ENCODE measurements at places on chromosomes 5 and 9.

- DNase-seq, result peak; percentile 2
These were observed 720 bp downstream of the NADK2 start for GRCh38 chr5:36240779-36241630.

GRCh38 chr5:112436144-112436543, 17.1 kb upstream of the EPB41L4A start:
- DNase-seq, result no peak

DNA sequence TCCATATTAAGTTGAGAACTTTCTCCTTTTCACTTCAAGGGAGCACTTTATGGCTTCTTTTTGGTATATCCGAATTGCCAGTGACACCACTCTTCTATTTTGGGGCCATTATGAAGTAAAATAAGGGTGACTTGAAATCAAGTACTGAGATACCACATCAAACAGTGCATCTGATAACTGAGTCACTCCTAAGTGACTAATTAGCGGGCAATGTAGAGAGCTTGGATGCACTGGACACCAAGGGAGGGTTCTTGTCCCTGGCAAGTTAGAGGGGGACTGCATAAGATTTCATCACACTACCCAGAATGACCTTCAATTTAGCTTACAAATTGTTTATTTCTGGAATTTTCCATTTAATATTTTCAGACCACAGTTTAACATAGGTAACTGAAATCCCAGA, 813.9 kb upstream of the CDH10 start:
- DNase-seq, result no peak

DNA sequence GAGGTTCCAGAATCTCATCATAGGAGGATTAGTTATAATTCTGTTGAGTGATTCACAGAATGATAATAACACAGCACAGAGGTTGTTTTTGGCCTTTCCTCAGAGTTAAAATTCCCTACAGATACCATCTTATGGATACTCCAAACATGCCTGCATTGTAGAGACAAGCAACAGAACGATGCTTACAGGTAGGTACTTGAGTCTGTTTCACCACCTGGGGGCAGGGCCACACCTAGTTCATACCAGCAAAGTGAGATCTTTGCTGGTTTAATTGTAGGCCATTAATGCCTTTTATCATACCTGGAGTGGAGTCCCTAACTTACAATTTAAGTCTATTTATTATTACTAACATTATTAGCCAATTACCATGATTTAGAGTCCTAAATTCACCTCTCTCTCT, 416.5 kb upstream of the TLE4 start:
- no peak for DNase-seq

- DNase-seq, result no peak
These were observed 7.2 kb upstream of the LIFR start for GRCh38 chr5:38563624-38564023.

GRCh38 chr9:79057576-79057975, 514.2 kb upstream of the TLE4 start:
- DNase-seq, result no peak

DNA sequence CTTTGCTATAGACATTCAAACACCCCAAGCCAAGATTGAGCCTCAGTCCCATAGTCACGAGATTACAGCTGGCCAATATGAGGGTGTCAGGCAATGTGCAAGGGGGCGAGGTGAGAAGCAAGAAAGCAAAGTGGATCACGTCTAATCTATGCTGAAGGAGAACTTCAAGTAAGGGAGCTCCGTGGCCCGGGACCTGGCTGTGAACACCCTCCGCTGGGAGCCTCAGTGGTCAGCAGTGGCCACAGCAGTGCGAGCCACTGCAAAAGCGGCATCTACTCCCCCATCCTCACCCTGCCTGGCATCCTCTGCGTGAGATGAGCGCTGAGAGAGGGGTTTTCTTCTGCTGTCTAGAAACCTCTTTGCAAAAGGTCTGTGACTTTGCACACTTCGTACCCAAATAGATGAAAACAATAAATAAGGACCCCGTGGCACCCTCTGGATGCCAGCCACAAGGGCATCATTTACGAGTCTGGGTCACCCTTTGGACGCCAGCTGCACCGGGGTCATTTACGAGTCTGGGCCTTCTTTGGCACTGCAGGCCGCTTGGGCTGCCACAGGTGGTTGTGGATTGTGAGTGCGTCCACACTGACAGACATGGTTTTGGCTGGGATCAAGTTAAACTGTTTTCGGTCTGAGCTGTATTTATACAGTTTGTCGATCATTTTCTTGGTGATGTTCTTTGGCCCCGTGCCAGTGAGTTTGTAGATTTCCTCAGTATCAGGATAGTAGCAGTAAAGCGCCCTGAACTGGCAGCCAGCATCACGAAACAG, 96.4 kb downstream of the CAMSAP1 start:
- DNase-seq, result no peak

DNA sequence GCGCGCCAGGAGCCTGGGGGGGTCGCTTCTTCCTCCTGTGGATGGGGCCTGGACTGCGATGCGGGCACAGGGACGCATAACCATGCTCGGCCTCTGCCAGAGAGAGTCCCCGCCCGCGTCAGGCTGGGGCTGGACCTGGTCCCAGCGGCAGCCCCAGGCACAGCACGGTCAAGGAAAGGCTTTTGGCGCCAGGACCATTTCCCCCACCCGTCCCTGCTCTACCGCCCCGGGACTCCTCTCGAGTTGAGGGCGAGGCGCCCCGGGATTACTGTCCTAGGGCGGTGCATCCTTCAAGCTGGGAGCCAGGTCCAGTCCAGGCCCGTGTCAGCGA, 341 bp downstream of the MXD3 start:
- DNase-seq, result no peak

- no peak for DNase-seq
These were observed 17.8 kb downstream of the MAN2A1 start for GRCh38 chr5:109707531-109707930.

DNA sequence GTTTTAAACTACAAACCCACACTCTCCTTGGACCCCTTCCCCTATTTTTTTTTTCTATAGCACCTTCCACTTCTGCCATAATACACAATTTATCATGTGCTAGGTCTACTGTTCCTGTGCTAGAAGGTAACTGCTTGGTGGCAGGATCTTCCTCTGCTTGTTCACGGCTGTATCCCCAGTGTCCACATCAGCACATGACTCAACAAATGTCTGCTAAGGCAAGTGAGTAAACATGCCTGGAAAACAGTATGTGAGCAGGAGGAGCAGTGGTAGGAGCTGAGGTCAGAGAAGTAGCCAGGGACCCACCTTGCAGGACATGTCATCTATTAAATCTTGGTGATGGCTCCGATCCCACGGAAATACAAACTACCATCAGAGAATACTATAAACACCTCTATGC, 79.4 kb downstream of the AUH start:
- DNase-seq, result no peak

DNA sequence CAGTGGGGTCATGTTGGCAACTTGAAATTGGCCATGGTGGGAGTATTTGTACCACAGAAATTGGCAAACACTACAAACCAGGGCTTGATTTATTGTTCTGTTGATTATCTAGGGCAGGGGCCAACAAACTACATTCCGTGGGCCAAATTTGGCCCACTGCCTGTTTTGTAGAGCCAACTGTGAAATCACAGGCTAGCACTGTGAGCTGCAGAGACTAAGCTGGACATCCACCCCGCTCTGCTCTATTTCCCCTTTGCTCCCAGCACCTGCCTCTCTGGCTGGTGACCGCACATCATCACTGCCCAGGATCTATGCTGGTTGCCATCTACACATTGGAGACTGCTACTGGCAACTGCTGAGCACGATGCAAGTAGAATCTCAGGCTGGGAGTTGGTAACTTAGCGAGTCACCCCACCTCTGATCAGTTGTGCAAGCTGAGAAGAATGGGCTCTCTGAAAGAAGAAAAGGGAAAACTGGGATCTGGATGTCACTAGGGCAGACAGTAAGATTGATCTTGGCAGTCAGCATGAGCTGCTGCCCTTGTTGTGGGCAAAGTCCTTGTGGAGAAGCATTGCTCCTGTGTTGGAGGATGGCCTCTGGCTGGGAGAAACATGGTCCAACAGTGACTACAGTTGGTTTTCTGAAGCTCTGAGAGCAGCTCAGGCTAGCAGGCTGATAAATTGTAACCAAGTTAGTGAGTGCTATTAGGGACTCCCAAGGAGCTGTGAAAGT, 144.7 kb upstream of the RAD23B start:
- no peak for DNase-seq

DNA sequence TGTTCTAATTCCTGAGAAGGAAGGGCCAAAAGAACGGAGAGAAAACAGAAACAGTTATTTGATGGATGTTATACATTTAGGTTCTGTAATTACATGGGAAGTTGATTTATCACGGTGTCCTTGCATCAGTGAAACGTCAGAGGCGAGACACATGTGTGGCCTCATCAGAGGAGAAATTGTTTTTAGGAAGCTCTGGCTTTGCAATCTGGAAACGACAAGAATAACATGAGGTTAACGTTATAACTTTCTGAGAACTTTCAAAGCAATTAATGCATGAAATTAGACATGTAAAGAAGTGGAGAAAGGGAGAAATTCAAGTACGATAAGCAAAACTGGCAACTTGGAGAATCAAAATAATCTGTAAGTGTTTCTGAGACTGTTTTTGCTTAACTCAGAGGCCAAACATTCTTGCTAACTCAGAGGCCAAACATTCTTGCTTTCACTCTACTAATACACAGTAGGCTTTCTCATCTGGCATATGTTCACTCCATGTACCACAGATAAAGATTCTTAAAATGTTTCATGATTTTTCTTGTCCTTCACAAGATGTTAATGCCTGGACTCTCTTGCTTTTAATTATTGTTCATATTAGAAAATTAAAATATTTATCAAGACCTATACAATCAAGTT, 933.0 kb downstream of the TLE4 start:
- DNase-seq, result no peak

- DNase-seq, result no peak
These were observed 399.8 kb downstream of the OSTF1 start for GRCh38 chr9:75487856-75488718.

DNA sequence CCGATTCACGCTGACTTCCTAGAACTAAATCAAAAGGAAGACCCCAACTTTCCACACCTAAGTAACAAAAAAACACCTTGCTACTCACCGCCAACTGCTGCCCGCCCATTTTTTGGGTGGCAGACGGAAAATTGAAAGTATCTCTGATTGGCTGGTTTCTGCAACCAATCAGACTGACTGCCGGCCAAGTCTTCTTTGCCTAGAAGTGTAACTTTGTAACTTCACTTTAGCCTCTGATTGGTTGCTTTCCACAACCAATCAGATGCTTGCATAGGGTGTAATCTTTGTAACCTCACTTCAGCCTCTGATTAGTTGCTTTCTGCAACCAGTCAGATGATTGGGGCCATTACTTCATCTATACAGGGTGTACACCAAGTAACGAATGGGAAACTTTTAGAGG, 42.6 kb upstream of the ANKH start:
- no peak for DNase-seq

- DNase-seq, result no peak
These were observed 1.6 kb downstream of the SLC27A6 start for GRCh38 chr5:128966846-128967245.
